GM03348 (cell line): ENCODE measurements at places on chromosomes 4 and X.

DNA sequence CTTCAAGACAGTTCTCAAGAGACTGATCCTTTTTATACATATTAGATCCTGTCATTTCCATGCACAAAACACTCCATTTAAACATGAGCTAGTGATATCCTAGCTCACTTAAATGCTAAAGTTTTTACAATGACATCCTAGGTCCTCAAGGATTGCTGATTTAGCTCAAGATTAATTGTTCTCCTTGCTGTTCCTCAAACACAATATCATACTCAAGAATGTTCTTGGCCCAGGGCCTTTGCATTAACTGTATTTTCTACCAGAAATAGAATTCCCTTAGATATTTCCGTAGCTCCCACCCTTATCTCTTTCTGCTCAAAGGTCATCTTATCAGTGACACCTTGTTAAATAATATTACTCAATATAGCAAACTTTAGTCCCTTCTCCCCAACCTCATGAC is 270.1 kb downstream of the GALNTL6 start:
- DNase-seq = no peak

GRCh38 chr4:142129931-142130330 is 493.5 kb downstream of the IL15 start:
- no peak for DNase-seq

DNA sequence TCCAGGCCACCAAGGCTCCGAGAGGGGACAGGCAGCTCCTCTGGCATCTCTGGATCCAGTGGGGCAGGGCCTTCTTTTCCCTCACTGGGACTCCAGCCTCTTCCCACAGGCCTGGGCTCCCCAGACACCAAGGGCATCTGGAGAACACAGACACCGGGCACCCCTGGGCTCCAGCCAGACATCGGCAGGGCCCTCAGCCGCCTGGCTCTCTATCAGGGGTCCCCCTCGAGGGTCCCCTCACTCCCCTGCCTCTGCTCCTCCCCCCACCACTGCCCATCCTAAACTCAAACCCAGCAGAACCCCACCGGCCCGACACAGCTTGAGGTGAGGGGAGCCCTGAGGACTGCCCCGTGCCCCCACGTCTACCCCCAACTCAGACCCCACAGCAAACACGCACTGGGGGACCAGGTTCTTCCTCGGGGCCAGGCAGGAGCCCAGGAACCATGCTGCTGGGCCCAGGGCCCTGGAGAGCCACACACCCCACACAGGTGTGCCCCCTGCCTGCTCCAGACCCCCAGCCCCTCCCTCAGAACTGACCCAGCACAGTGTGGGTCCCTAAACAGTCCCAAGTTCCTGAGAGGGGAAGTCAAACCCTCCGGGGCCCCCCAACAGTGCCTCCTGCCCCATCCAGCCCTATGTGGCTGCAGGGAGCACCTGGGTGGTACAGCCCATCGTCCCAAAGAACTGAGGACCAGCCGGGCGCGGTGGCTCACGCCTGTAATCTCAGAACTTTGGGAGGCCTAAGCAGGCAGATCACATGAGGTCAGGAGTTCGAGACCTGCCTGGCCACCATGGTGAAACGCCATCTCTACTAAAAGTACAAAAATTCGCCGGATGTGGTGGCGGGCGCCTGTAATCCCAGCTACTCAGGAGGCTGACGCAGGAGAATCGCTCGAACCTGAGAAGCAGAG is 86.8 kb downstream of the FAM53A start:
- DNase-seq = no peak

- DNase-seq = no peak
Observed at GRCh38 chrX:19293606-19294325, 50.0 kb upstream of the PDHA1 start.

- no peak for DNase-seq
Observed at GRCh38 chrX:144791298-144791697, 456.0 kb upstream of the SPANXN1 start.

DNA sequence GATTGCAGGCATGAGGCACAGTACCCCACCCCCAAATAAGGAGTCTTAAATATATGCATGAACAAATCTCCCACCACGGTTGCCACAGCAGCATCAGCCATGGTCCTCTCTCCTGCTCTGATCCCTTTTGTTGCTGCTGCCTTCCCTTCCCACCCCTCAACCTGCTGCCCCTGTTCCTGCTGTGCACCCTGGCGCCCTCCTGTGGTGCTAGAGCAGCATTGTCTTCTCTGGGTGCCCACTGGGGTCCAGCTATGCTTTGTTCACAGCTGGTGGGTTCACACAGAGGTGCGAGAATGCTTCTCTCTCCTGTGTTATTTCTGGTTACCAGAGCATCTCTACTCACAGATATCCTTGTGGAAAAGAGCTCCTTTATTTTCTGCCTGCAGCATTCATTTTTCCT is 116.2 kb downstream of the GATB start:
- DNase-seq = no peak

DNA sequence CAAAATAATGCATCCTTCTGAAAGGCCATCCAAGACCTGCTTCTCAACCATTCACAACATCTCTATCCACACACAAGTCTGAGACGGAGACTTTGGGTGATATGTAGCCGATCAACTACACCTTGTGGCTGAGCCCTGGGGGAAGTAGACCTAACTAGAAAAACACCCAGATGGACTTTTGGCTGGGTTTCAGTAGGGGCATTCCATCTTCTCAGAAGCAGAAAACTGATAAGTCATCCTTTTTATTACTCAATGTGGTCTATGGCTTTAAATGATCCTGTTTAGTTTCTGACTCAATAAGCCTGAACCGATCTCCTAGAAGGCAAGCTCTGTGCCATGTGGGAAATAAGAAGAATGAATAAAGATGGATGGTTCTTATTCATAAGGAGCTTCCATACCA is 82.5 kb upstream of the AFF2 start:
- DNase-seq = no peak

GRCh38 chrX:154542723-154543424 is 3.8 kb downstream of the G6PD start:
- no peak for DNase-seq
